ENCODE measurements at places on chromosomes 2 and 18.

- DNase-seq: no peak
Measured at GRCh38 chr2:238236571-238236970, 3.3 kb downstream of the HES6 start.

- no peak for DNase-seq
Measured at GRCh38 chr18:11689669-11690565, 853 bp downstream of the GNAL start.

GRCh38 chr2:222982909-222983265 lies 69.1 kb upstream of the KCNE4 start:
- DNase-seq: no peak

- DNase-seq: no peak
Measured at GRCh38 chr18:54205959-54206358, 18.5 kb downstream of the MBD2 start.

DNA sequence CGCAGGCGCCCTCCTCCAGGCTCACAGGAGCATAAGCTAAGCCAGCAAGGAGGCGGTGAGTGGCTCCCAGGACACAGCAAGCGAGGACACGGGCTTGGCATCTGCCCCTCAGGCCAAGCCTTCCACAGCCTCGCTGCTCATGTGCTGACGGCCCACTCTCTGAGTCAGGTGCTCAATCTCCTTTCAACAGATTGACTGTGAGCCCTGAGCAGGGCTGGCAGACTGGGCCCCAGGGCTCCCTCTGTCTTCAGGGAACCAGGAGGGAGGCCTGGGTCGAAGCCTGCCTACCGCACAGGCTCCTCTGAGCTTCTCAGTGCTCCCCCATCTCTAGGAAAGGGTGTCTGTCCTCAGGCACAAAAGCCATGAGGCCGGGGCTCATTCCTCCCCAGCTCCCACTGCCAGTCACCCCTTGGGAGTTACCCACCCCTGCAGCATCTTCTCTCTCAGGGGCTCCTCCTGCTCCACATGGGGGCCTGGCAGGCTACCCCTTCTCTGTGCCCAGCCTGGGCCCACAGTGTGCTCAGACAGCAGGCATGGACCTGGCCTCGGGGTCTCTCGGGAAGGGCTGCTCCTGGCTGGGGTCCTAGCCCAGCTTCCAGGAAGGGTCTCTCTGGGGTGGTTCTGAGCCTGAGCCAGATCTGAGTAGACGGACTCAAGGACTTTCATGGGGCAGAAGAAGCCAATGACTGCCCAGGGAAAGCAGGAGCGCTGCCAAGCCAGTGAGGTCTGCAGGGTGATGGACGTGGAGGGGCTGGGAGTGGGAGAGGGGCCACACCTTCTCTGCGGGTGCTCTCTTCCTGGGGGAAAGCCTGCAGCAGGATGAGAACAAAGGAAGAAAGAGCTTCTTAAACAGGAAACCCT lies 138.0 kb upstream of the GPC1 start:
- no peak for DNase-seq

DNA sequence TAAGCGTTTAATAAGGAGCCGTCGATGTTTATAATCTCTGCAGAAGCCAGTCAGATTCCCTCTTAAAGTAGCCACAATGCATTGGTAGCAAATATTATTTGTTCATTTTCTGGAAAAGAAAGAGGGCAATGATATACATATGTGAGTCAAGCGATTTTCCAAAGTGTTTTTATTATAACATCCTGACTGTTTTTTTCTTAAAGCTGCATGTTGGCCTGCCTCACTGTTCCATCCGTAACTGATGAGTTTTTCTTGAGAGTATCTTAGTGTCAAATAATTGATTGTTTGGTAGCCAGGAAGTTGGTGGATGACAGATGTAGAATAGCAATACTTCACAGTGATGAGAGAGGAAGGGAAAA lies 3.7 kb downstream of the TSHZ1 start:
- DNase-seq: peak; percentile 66

GRCh38 chr2:186546846-186547245 lies 43.0 kb upstream of the ITGAV start:
- DNase-seq: no peak

GRCh38 chr2:105294844-105295481 lies 34.6 kb downstream of the TGFBRAP1 start:
- no peak for DNase-seq

DNA sequence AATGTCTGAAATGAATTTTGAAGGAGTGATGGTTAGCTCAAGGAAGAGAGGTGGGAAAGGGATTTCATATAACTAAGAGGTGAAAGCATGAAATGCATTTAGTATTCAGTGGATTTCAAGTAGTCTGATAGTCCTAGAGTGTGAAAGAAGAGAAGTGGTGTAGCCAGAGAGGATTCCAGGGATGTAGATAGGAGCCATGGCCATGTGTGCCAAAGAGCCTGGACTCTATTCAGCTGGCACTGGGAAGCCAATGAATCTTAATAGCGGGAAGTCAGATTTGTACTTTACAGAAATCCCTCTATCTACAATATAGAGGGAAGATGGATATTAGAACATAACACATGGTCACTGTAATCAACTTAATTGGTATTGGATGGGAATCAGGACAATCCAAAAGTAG lies 8.3 kb upstream of the BOLL start:
- no peak for DNase-seq

DNA sequence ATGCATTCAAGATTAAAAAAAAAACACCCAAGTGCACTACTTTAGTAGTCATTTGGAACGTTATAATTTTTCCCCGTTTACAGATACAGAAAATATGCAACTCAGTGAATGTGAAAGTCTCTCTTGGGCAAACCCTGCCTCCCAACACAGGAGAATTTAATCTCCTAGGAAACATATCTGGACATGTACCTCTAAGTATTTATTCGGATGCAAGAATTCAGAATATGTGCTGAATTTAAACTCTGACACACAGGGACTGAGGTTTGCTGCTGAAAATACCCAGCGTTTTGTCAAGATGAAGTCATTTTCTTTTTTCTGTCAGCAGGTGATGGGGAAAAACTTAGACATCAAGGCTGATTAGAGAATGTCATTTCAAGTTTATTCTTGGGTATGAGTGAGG lies 105.4 kb downstream of the ACKR3 start:
- no peak for DNase-seq

GRCh38 chr18:72342933-72343332 lies 201.2 kb downstream of the CBLN2 start:
- no peak for DNase-seq

DNA sequence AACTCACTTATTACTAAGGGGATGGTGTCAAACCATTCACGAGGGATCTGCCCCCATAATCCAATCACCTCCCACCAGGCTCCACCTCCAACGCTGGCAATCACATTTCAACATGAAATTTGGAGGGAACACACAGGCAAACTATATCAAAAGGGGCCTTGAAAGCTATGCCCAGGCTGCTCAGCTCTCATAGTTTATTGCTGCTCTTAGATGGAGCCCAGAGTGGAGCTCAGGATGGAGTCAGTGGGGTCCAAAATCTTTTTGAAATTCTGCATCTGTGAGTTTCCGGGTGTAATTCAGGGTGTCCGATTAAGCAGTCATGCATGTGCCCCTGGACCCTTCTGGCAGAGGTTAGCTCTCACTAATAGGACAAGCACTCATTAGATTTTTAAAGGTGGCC lies 24.3 kb downstream of the RHOB start:
- DNase-seq: no peak

GRCh38 chr2:68692511-68692910 lies 42.1 kb upstream of the ARHGAP25 start:
- no peak for DNase-seq

- DNase-seq: no peak
Measured at GRCh38 chr2:170707821-170708795, 7.0 kb upstream of the SP5 start.

DNA sequence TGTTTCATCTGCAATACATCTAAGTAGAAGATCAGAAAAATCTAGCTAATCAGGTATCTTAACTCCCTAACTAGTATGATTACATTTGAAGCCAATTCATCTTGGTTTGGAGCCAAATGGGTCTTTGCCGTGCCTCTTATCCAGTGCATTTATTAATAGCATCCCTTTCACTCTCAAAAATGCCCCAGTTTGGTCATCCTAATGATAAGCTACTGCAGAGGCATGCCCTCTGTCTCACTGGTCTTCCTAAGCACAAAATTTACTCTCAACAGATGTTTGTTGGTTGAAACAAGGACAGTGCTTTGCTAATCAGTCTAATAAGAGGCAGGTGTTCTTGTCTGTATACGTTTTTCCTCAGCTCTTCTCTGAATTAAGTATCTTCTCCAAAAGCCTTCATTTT lies 403.2 kb downstream of the RAD51AP2 start:
- no peak for DNase-seq

DNA sequence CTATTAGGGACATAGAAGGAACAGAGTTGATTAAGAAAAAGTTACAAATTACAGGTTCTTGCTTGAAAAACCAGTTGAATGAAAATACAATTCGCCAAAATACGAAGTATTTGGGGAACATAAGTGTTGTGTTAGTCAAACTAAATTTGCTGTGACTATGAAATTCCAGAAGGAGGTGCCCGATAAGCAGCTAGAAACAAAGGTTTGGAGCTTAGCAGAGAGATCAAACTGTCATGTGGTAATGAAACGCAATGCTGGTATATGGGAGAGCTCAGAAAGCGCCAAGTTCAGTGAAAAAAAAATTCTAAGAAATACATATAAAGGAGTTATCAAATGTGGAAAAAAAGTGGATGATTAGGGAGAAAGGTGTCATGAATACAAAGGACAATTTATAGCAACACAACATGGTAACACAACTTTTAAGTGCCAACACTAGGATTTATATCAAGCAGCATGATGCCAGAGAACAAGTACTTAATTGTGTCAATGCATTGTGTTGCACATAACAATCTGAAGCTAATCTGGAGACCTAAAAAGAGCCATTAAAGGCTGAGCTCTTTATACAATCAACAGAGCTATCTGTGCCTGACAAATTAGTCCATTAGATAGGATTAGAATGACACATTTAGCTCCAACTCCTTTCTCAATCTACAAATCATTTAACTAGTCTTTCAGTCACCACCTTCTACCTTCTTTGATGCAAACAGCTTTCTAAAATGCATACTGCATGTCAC lies 31.2 kb downstream of the SMAD2 start:
- no peak for DNase-seq

DNA sequence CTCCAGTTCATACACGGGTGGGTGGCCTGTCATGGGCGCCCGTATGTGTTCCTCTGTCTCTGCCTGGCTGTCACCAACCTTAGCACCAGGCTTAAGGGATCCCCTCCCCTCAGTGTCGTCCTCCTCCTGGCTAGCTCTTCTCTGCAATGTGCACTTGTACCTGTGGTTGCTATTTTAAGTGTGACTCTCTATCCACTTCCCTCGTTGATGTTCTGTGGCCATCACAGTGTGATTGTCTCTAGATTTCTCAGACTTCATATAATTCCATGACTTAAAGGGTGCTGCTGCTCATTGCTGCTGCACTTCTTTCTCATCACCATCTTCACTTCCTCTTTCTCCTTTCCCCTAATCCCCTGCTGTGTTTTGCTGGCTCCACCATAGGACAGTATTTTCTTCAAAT lies 143.4 kb downstream of the EML6 start:
- no peak for DNase-seq

DNA sequence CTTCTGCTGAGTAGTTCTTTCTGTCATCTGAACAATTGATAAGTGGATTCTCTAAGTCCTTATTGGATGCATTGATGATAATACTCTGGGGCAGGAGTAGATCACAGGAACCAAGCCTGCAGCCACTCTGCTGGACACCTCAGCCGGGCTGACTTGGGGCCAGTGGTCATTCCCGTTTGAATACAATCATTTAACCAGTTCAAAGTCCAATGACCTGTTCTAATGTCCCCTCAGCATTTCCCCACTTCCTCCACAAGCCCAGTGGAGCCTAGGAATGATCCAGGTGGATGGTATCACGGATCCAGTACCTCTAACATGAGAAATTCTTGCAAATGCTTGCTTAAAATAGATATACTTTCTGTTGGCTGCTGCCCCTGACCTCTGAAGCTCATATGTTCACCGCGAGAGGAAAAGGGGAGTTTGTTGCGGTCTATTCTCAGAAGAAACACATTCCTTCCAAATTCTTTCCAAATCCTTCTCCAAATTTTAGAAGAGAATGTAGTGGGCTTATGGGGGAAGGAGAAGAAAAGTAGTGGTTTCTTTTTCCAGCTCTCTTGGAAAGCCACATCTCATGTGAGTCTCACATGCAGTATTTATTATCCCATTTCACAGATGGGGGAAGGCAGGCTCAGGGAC lies 170.9 kb downstream of the INHBB start:
- no peak for DNase-seq

DNA sequence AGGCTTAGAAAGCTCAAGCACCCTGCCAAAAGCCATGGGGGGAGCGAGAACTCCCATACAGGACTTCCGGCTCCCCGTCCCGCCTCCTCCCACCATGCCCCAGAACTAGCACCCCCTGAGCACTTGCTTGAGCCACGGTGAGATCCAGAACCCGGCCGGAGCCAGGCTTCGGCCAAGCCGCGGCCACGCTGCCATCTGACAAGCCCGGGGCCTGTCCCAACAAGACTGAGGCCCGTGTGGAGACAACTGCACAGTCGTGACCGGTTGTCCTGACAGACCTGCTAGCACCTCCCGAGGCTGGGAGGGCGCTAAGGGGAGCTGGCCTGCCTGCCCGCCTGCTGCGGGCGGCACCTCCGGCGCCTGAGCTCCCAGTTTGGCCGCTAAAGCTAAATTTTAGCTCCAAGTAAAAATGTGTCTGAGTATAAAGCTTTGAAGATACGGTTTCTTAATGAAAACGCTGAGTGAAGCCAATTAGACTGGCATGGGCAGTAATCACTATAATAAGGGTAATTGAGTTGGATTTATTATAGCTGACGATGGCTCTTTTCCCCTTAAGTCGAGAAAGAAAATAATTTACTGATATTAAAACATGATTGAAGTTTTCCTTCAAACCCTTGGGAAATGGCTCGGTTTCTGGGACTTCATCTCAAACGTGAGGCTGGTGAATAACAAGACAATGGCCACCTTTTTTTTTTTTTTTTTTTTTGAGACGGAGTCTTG lies 78.3 kb upstream of the ODC1 start:
- DNase-seq: no peak

DNA sequence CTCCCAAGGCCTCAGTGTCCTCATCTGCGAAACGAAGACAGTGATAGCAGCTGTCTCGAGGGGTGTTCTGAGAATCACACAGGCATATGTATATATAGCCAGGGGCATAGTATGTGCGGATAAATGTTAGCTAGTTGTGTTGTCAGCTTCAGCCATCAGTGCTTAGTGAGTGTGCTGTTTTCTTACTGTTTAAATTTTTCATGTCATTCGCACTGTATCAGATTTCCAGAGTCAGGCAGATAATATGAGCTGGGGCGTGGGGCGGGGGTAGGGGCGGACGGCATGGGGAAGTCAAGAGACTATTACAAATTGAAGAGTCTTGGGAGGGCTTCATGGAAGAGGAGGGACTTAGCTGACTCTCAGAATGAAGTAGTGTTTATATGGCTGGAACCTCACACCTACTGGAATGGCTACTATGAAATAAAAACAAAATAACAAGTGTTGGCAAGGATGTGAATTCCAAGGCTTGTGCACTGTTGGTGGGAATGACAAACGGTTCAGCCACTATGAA lies 7.0 kb downstream of the TRAPPC12 start:
- DNase-seq: no peak

- DNase-seq: no peak
Measured at GRCh38 chr2:165601928-165602521, 132.5 kb downstream of the CSRNP3 start.

- DNase-seq: no peak
Measured at GRCh38 chr2:130183512-130184373, 1.7 kb downstream of the MZT2B start.

- DNase-seq: no peak
Measured at GRCh38 chr2:156852681-156853080, 404.8 kb upstream of the GALNT5 start.
